NCI-H1436 treated with DMSO at 0.1 percent for 48 hours (cell line): ENCODE measurements at places on chromosomes 12 and 14.

DNA sequence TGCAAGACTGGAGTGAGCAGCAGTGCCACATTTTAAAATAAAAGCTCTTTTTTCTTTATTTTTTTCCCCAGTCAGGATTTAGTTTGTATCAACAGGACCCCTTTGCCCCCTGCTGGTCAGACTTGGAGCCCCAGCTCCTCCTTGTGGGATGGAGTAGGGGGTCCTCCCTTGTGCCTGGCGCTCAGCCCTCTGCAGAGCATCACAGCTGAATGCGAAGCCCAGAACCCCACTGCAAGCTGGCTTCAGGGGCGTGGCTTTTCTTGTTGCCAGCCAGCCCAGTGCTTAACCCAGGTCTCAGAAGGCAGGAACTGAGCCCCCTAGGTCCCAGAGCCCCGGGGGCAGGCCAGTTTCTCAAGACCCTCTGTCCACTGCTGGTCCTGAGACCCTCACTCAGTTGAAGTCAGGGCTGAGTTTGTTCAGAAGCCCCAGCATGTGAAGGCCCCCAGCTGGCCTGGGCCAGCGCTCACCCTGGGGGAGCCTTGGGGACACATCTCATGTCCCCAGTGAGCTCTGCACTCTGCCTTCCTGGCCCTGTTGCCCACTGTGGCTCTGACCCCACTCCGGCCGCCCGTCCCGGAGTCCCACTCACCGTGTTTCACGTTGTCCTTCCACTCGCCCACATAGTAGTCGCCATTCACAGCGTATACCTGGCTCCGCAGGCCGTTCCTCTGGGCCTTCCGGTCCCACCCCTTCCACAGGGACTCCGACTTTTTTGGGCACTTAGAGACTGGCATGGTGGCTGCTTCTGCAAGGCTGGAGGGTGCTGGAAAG is 519 bp downstream of the MORN3 start:
- DNase-seq, result no peak

GRCh38 chr14:93073358-93073707 is 42.4 kb downstream of the ITPK1 start:
- no peak for DNase-seq

- DNase-seq, result no peak
Measured at GRCh38 chr12:112564160-112564784, 145.5 kb downstream of the PTPN11 start.

DNA sequence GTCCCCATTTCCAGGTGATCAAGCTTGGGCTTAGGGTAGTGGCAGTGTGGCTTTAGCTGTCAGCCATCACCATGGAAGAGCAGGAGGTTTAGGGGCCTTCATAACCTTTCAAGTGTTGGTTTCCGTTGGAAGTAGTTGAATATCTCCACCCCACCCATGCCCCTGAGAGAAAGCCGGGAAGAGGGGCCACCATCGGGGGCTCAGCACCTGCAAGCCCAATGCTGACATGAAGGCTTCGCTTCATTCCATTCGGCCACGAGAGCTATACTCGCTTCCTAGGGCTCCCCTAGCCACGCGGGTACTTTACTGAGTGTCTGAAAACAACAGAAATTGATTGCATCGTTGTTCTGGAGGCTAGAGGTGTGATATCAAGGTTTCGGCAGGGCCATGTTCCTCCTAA is 234.8 kb downstream of the ZFP36L1 start:
- no peak for DNase-seq

DNA sequence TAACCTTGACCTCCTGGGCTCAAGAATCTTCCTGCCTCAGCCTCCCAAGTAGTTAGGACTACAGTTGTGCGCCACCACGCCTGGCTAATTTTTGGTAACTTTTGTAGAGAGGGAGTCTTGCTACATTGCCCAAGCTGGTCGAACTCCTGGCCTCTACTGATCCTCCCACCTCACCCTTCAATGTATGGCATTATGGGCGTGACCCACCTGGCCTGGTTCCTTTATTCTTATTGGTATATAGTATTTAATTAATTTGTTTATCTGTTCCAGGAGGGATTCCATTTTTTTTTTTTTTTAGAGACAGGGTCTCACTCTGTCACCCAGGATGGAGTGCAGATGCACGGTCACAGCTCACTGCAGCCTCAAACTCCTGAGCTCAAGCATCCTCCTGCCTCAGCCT is 40.9 kb upstream of the EAPP start:
- DNase-seq, result no peak

DNA sequence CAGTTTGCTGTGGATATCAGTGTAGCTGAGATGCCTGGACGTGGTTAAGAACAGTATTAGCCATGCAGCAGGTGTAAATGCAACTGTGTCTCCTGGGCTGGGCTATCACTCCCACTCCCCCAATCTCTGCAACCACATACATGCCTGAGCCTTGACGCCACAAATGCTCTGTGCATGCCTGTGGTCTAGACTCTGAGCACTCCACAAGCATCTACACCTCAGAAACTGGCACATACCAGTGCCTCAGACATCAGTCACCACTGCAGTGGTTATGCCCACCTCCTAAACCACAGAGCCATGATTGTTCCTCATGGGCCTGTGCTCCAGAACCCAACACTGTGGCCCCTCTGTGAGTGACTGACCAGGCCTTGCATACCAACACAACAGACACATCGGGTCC is 226.8 kb upstream of the ALG10 start:
- no peak for DNase-seq

- no peak for DNase-seq
Measured at GRCh38 chr14:88668448-88669116, 105.7 kb downstream of the ZC3H14 start.

- DNase-seq, result no peak
Measured at GRCh38 chr14:103775506-103775905, 59.9 kb downstream of the ZFYVE21 start.

DNA sequence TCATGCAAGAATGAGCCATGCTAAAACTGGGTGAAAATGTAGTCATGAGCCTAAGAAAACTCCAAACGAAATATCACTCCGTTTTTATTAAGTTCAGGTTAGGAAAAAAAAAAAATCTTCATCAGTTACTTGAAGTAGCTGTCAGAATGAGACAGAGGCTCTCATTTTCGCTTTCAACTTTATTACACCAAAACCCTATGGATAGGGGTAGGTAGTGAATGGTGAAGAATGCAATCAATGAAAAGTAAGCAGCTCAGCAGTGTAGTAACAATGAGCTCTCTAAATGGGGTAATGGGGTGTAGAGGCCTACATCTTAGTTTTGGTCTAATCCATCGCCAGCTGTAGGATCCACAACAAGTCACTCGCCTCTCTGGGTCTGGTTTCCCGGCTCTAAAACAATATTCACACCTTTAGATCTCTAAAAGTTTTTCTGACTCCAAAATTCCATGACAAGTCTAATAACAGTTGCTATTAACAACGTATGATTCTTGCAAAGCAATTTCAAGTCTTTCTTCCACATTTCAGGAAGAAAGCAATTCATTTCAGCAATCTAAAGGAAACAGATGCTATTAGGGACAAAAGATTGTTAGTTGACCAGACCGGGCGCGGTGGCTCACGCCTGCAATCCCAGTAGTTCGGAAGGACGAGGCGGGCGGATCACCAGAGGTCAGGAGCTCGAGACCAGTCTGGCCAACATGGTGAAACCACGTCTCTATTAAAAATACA is 1.7 kb downstream of the BTBD7 start:
- no peak for DNase-seq

DNA sequence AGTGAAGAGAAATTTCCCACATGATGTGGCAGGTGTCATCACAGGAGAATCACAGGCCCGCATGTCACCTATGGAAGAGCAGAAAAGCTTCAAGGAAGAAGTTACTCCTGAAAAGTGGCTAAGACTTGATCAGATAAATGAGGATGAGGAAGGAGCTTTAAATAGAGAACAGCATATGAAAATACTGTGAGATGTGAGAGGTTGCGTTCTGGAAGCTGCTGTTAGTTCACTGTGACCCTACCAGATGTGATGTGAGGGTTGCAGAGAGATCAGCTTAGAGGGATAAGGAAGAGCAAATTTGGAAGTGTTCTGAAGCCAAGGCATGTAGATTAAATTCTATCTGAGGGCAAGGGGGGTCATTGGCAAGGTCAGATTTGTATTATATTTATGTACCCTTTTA is 17.1 kb downstream of the ERP27 start:
- no peak for DNase-seq

- DNase-seq, result no peak
Measured at GRCh38 chr12:68222326-68222725, 3.3 kb downstream of the IL26 start.

DNA sequence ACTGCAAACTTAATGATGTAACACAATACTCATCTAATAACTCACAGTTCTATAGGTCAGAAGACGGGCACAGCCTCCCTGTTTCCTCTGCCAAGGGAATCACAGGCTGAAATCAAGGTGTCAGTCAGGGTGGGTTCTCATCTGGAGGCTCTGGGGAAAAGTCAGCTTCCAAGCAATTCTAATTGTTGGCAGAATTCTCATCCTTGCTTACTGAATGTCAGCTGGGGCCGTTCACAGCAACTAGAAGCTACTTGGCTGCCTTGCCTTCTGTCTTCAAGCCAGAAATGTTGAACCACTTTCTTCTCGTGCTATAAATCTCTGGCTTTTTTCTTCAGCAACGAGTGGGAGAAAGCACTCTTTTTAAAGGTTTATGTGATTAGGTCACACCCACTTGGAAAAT is 80.1 kb upstream of the PDZRN4 start:
- no peak for DNase-seq

- DNase-seq, result no peak
Measured at GRCh38 chr12:119684711-119685369, 16.9 kb downstream of the PRKAB1 start.

GRCh38 chr14:55152052-55152753 is 23.2 kb downstream of the LGALS3 start:
- no peak for DNase-seq

GRCh38 chr12:47698631-47699030 is 7.2 kb downstream of the RPAP3 start:
- no peak for DNase-seq
